ENCODE measurements at places on chromosomes 13 and 19. TPM values are rescaled to one million over a fixed set of nuclear protein-coding genes. Genes with fewer than 3 reads are reported as not detected.

STOML3 gene
- polyA plus RNA-seq: not detected

CPAMD8 gene
- polyA plus RNA-seq: 0.65 TPM

ZNF415 gene
- 4.6 TPM for polyA plus RNA-seq

KLK12 gene
- not detected for polyA plus RNA-seq

ZNF584 gene
- polyA plus RNA-seq: 6.2 TPM

ZNF546 gene
- 4.1 TPM for polyA plus RNA-seq

DOCK6 gene
- polyA plus RNA-seq: 0.56 TPM

SYT5 gene
- 0.92 TPM for polyA plus RNA-seq

LRRC4B gene
- polyA plus RNA-seq: 0.10 TPM

CDC37 gene
- polyA plus RNA-seq: 43.9 TPM

KCNC3 gene
- polyA plus RNA-seq: not detected

GCDH gene
- polyA plus RNA-seq: 15.1 TPM

CAMSAP3 gene
- 0.06 TPM for polyA plus RNA-seq

LNX2 gene
- 5.0 TPM for polyA plus RNA-seq

ZNF865 gene
- not detected for polyA plus RNA-seq

SPACA4 gene
- polyA plus RNA-seq: not detected

RNF17 gene
- polyA plus RNA-seq: not detected

SBSN gene
- not detected for polyA plus RNA-seq

LIM2 gene
- polyA plus RNA-seq: not detected

KLK2 gene
- polyA plus RNA-seq: 0.47 TPM

PRKD2 gene
- polyA plus RNA-seq: 88.3 TPM

FFAR3 gene
- not detected for polyA plus RNA-seq

ZNF177 gene
- 1.2 TPM for polyA plus RNA-seq

ZBTB32 gene
- 0.70 TPM for polyA plus RNA-seq

INSR gene
- 2.2 TPM for polyA plus RNA-seq

CASP14 gene
- not detected for polyA plus RNA-seq
